ENCODE measurements at places on chromosomes 7 and 10.

DNA sequence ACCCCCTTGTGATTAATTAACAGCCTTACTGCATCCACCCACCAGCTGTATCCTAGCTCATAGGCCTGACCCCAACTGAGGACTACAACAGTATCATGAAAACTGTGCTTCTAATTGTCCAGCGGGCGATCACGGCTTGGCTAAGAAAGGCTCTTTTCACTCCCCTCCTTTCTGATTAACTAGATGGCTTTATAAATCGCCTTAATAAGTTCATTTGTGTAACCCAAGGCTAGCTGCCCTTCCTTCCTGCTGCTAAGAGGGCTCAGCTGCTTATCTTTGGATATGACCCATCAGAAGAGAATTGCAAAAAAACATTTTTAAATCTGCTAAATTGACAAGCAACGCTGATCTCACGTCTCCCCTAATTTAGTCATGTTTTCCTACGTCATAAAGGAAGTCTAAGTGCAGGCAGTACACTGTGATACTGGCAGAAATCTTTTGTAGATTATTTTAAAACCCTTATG is 163.0 kb upstream of the LAMB4 start:
- DNase-seq: no peak

DNA sequence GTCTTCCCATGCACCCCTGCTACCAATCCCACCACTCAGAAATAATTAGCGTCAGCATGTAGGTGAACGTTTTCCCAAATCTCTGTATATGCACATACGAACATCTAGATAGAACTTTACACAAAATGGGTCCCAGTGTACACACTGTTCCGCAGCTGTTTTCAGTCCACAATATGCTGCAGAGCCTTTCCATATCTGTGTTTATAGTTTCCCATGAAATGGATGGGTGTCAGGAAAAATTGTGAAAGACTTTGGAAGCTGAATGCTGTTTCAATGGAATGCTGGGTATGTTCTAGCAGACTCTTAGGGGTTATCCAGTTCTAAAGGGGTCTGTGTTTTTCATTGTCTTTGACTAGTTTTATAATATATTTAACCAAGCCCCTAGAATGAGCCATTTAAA is 13.8 kb downstream of the GRK5 start:
- DNase-seq: no peak

DNA sequence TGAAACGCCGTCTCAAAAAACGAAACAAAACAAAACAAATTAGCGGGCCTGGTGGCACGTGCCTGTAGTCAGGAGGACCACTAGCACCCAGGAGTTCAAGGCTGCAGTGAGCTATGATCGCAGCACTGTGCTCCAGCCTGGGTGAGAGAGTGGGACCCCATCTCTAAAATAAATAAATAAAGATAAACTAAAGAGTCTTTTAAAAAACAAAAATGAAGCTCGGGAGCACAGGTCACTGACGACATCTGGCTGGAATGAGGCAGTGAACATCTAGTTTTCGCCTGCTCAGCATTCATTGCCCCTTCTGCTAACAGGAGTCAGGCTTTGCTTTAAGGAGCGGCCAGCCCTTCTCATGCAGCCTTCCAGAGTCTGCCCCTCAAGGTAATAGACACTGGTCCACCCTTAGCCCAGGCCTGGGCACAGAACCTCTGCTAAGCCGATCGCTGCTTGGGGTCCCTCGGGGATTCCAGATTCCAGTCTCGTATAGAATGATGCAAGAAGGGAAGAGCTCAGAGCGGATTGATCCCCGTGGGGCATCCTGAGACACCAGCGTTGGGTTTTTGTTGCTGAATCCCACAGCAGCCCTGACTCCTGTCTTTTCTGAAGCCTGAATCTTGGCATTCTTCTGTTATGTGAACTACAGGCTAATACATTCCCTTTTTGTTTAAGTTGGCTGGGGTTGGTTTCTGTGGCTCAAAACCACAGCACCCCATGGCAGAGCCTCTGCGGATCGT is 14.2 kb upstream of the FOXK1 start:
- DNase-seq: no peak

DNA sequence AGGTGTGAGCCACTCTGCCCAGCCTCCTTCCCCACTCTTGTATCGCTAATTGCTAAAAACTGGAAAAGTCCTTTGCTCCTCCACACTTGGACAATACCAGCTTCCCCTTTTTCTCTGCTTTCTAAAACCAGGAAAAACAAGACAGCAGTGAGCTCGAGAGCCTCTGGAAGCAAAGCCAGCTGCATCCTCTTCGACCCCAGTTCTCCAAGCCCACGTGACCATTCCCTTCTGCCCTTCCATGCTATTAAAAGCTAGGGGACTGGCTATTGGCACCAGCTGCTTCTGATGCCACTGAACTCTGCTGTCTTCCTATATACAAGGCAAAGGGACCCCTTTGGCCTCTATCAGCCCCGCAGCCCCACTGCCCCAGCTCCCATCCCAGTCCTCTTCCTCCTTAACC is 92.2 kb downstream of the SPDYE5 start:
- no peak for DNase-seq

- DNase-seq: no peak
Measured at GRCh38 chr10:11252887-11253286, 235.2 kb downstream of the CELF2 start.

DNA sequence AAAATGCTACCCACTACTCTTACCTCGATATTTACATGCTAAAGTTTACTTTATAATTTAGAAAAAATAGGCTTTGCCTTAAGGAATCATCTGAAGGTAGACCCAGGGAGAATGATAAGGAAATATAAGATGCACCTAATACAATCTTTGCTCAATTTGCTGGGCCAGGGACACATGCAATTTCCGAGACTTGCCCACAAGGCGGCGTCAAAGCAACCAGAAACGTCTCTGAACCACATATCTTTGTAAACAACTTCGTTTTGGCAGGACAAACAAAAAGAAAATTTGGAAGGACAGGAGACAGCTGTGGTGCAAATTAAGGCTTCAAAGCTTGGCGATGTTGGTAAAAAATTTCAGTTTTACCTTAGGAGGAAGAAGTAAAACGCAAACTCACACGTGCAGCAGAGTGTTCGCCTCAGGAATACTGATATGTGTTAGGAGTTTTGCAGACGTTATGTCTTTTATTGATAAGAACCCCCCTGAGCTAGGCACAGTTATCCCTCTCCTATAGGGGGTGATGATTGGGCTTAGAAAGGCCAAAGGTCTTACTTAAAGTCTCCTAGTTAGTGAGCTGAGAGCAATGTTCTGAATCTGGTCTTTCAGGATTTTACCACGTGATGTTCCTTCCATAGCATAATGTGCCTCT is 134.3 kb downstream of the PRKCQ start:
- DNase-seq: peak; percentile 50

- no peak for DNase-seq
Measured at GRCh38 chr10:97852840-97853405, 3.3 kb downstream of the GOLGA7B start.

DNA sequence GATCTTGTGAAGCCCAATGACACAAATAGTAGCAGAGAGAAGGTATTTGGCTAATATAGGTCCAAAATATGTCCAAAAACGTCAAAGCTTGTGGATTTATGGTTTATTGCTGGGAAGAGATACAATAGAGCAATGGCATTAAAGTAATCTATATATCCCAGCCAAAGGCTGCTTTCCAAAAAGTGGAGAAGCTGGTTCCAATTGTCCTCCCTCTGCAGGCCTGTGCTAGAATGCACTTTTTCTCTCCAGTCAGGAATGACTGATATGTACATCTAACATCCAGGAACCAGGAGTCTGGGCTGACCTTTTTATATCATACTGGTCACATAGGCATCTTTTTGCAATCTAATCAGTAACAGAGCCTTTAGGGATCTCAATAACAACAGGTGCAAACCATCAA is 167.1 kb upstream of the FAM3C start:
- DNase-seq: no peak

DNA sequence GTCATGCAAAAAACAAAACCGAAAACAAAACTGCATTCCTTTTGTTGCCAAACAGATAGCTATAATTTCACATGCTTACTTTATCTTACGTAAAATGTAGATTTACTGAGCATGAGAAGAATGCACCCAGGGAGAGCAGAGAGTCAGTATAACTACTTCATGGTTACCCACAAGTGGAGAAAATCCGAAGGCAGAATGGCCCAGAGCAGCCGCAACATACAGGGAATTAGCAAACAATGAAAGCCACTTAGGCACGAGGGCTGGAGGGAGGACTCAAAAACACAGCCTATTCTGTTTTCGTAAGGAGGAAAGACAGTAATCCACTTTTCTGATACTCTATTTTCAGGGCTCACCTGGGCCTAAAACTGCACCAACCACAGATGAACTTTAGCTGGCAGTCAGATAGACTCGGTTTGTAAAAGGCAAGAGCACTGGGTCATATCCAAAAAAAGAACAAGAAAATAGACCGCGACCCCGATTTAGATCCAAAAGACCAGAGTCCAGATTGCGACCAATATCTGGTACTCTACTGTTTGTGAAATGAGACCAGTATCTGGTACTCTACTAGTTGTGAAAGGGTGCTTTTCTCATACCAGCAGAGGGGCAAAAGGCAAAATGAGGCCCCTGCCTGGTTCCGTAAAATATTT is 1.3 kb downstream of the ITPRIP start:
- DNase-seq: no peak

DNA sequence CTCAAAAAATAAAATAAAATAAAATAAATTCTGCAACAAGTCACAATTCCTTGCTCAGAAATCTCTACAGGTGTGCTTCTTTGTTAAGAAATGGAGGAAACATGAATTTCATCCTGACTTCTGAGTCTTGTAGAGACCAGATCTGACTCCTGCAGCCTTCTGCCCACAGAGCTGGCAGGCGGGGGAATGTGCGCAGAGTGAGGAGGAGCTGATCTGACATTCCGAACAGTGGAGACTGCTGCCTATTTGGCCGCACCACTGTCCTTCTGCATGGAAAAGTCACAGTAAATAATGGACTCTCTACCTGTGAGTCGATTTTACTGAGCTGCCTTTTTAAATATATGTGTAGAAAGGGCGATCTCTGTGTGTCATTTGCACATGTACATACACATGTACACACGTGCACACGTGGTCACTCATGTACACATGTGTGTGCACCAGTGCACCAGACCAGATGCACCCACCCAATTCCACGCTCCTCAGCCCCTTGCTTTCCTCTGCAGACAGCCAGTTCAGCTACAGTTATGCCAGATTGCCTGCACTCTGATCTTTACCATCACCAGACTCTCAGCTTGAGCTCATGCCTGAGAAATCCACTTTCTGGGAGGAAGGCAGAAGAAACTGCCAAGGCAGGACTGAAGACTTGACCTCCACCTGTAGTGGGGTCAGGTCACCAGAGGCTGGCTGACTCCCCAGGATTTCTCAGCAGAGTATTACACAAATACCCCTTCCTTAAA is 54.9 kb downstream of the IKZF1 start:
- no peak for DNase-seq

Measured in heart left ventricle (tissue), 16 donors.